Activated CD4-positive, alpha-beta T cell treated with anti-CD3 and anti-CD28 coated beads for 36 hours (primary cell): ENCODE measurements at places on chromosomes 16 and 17. TPM values are rescaled to one million over a fixed set of nuclear protein-coding genes. Genes with fewer than 3 reads are reported as not detected.

The KRTAP1-1 gene
- total RNA-seq: not detected

The TBC1D3E gene
- not detected for total RNA-seq

The CTU2 gene
- total RNA-seq: 36.2 TPM

The RASL10B gene
- 2.7 TPM for total RNA-seq

The CCL1 gene
- total RNA-seq: 0.32 TPM

The SLC6A2 gene
- total RNA-seq: not detected

The SLC12A3 gene
- not detected for total RNA-seq

The EPX gene
- not detected for total RNA-seq

The RAI1 gene
- 13.6 TPM for total RNA-seq
